ENCODE measurements at places on chromosomes 2 and 18.

DNA sequence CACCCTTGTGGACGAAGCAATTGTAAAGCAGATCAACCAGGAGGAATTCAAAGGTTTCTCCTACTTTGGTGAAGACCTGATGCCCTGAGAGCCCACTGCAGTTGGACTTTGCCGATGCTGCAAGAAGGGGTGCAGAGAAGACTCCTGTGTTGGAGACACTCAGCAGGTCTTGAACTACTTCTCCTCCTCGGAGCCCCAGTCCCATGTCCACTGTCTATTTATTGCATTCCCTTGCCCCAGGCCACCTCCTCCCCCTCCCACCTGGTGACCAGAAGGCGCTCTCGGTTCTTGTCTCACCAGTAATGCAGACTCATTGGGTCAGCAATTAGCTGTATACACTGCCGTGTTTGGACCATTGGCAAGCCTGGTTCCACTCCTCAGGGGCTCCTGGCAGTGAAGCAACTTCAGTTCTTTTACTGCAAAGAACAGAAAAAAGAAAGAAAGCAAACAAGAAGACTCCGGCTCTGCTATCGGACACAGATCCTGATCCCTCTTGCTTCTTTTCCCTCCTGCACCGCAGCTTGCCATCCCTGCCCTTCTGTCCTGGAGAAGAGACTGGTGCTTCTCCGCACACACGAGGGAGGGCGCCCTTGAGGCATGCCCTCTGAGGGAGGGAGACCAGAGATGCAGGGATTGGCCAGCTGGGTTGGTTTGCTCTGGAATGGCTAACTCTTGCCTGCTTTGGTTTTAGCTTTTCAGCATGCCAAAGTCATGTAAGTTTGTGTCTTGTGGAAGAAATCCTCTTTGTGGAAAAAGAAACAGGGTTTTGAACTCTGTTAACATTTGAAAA is 112.2 kb upstream of the EPAS1 start:
- no peak for DNase-seq

GRCh38 chr2:119487434-119488244 is 36.6 kb downstream of the SCTR start:
- no peak for DNase-seq

DNA sequence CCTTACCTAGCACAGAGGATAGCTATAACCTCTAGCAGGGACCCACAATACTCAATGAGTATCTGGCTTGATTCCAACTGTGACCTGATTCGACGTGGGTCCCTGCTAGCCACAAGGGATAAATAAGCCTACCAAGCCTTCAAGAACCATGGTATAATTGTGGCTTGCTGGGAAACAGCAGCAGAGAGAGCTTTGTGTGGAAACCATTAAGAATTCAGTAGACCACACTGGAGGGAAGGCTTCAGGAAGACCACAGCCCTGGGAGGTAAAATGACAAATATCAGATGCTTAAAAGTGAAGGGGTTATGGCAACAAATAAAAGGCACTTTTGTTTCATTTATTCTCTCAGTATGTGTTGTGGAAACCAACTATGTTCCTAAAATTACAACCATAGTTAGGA is 82.6 kb upstream of the WIPF1 start:
- no peak for DNase-seq

DNA sequence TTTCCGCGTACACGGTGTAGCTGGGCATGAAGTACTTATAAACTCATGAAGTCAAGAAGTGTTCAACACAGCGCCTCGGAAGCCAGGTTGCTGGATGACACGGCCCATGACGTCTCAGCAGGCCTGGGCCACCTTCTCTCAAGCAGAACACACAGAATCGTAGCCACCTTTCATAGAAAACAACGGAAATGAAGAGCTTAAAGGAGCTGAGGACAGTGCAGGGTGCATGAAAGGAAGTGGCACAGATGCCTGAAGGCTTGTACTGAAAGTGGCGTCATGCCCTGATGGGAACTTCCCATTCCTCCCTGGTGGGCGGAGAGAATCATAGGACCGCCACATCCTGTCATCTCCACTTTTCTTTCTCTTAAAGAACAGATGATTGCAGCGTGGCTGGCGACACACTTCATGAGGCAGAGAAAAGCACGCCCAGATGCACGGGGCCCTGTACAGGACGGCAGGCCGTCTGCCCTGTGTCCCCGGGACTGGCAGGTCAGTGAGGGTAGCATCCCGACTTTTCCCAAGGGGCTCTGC is 31.1 kb downstream of the HDAC4 start:
- peak; percentile 14 for DNase-seq

DNA sequence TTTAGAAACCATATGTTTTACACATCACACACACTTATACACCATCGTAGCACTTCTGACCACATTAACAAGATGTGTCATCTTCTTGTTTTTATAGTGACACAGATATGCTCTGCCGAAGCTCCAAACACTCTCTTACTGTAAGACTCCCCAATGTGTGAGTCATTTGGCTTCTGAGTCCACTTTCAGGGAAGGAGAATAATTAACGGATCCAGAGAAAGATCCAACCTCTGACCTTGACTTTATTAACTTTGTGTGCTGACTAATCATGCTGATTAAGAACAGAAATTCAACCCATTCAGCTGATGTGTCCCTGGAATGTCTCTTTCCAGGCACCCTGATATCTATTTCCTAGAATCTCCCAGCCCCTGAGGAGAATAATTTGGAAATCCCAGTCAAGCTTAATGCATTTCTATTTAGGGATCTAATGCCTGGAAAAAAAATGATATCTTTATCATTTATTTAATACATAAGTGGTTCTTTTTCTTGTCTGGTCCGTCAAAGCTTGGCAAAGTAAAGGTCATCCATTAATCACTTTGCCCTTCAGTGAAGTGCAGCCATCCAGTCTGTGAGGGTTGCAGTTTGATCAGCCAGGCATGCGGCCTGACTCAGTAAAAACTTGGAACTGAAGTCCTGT is 615.8 kb upstream of the SYT4 start:
- DNase-seq: no peak

GRCh38 chr2:179818546-179818945 is 42.9 kb downstream of the ZNF385B start:
- no peak for DNase-seq

GRCh38 chr2:40488101-40488601 is 36.3 kb upstream of the SLC8A1 start:
- DNase-seq: no peak

DNA sequence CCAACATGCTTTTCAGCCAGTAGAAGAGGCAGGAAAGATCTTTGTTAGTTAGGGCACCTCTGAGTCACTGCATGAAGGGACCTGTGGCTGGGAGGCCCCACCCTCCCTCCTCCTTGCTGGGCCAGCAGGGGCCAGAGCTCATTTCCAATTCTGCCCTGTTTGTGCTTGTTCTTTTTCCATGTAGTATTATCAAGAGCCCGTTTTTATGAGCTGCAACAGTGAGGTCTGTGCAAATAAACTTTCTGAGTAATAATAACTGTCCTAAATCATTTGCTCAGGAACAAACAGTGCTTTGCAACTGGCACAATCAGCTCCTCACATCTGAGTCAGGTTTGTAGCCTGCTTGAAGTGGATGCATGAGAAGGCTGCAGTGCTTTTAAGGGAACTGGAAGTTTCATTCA is 128.0 kb downstream of the ARL4C start:
- DNase-seq: peak; percentile 15

- DNase-seq: no peak
These were observed 201.7 kb upstream of the STON1 start for GRCh38 chr2:48328159-48328809.

DNA sequence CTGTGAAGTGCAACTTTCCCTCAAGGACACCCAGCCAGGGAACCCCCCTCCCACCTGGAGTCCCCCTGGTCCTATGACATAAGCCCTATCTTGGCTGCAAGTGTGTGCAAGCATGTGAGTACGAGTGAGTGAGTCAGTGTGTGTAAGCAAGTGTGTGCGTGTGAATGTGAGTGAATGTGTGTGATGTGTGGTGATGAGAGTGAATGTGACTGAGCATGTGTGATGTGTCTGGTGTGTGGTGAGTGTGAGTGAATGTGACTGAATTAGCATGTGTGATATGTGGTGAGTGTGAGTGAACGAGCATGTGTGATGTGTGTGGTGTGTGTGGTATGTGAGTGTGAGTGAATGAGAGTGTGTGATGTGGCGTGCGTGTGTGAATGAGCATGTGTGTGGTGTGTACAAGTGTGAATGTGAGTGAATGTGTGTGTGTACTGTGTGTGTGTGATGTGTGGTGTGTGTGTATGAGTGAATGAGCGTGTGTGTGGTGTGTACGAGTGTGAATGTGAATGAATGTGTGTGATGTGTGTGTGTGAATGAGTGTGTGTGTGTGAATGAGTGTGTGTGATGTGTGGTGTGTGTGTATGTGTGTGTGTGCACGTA is 68.8 kb upstream of the SMAD7 start:
- no peak for DNase-seq

DNA sequence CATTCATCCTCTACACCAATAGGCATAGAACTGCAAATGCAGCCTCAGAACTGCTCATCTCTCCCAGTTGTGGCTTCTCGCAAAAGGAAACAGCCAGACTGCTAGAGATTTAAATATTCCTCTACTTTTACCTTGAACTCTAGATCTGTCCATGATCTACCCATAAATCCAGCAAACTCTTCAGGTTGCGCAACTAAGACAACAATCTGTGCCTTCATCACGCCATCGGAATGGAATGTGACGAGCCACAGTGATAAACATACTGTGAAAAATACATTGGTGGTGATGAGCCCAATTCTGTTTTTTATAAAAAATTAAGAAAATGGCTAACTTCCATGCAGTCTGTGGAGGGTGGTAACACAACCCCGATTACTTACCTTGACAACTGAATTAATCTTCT is 626.7 kb downstream of the LRRTM4 start:
- DNase-seq: no peak

DNA sequence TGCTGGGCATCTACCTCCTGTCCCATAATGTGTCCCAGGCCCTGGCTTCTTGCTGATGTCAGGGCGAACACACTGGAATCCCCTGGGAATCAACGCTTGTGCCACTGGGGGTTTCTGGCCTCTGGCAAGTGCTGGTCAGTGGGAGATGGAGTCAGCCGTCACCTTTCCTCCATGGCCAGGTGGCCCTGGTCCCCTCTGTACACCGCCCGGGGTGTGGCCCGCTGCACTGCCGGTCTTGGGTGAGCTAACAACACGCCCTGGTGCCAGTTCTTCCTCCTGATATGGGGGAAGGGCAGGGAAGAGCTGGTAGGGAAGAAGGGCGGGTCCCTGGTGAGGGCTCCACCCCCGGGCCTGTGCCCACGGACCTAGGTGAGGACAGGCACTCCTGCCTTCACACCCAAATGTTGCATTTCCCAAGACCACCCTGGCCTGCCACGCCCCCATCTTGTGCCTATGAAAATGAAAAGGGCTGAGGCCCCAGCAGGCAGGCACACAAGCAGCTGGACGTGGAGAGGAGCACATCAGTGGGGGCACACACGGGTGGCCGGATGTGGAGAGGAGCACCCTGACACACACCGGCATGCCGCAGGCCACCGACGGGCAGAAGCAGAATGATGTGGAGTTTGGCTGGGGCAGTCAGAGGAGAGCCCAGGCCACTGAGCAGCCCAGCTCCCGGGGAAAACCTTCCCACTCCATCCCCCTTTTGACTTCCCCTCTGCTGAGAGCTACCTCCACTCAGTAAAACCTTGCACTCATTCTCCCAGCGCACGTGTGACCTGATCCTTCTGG is 140.5 kb downstream of the ASB1 start:
- DNase-seq: no peak

- no peak for DNase-seq
These were observed 89.9 kb downstream of the GULP1 start for GRCh38 chr2:188381614-188382013.

GRCh38 chr2:81234711-81235110 is 930.2 kb upstream of the LRRTM1 start:
- DNase-seq: no peak

- no peak for DNase-seq
These were observed 429.8 kb downstream of the TGIF1 start for GRCh38 chr18:3879836-3880120.

DNA sequence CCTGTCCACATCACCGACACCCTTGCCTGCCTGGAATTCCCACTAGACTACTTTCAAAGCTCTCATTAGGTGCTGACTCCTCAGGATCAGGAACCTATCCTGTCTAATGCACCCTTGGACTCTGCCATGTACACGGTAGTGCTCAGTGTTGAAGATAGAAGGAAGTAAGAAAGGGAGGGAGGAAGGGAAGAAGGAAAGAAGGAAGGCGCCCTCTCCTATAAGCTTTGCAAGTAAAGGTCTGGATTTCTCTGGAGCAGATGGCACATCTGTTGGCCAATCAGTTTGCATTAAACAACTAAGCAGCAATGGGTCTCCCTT is 45.3 kb downstream of the SCTR start:
- DNase-seq: no peak
